ENCODE measurements at places on chromosomes 11 and 22.

DNA sequence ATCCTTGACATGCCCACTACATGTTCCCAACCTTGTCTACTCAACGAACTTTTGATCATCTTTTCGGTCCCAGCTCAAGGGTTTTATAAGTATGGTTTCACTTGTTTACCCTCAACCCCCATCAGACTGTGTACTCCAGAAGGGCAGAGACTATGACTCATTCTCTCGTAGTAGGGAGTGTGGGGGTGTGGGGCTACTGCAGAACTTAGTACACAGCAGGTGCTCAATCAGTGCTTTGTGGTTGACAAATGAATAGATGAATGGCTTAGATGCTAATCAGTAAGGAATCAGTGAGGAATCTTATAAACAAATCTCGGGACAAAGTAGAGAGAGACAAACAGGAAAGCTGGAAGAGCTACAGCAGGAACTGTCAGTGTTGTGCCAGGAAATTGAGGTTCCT lies 151.7 kb upstream of the PLET1 start:
- DNase-seq, result no peak

DNA sequence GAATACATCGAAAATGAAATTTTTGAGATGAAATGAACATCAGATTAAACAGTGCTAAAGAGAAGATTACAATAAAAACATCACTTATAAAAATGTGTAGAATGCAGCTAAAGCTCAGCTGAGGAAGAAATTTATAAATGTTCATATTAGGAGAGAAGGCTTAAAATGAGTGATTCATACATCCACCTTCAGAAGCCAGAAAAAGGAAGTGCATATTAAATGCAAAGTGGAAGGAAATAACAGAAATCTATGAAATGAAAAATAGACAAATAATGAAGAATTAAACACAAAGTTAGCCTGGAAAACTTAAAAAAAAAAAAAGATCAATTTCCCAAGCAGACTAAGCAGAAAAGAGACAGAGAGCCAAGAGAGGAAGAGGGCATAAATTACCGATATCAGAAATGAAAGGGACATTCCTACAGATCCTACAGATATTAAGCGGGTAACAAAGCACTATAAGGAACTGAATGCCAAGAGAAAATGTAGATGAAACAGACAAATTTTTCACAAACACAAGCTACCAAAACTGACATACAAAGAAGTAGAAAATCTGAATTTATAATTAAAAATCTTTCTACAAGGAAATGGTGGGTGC lies 7.2 kb upstream of the MOB2 start:
- no peak for DNase-seq

- DNase-seq, result no peak
Measured at GRCh38 chr11:46393231-46393616, 1.6 kb upstream of the CHRM4 start.

DNA sequence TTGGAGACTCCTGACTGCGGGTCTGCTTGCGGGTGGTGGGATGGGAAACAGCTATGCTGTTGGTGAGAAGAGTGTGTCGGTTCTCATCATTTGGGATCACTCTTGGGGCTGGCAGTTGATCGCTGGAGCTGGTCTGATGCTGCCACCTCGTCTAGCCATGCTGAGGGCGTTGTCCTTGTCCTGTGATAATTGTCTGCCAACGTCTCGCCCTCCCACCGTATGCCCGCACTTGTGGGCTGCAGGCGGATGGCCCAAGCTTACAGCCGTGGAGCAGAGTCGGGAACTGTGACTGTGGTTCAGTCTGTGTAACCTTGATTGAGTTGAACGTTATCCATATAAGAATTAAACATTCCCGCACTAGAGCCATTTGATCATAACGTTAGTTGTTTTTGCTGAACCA lies 204.4 kb downstream of the TBC1D22A start:
- no peak for DNase-seq

GRCh38 chr11:597166-597725 lies 18.5 kb downstream of the IRF7 start:
- DNase-seq, result no peak

DNA sequence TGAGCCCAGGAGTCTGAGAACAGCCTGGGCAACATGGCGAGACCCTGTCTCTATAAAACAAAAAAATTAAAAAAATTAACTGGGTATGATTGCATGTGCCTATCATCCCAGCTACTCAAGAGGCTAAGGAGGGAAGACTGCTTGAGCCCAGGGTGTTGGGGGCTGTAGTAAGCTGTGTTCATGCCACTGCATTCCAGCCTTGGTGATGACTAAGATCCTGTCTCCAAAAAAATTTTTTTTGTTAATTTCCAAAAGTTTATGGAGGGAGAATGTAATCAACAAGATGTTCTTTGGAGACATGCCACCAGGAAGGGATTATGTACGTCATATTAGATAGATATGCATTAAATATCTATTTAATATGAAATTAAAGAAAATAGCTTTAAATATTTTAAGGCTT lies 267.5 kb downstream of the SBF2 start:
- DNase-seq, result no peak

DNA sequence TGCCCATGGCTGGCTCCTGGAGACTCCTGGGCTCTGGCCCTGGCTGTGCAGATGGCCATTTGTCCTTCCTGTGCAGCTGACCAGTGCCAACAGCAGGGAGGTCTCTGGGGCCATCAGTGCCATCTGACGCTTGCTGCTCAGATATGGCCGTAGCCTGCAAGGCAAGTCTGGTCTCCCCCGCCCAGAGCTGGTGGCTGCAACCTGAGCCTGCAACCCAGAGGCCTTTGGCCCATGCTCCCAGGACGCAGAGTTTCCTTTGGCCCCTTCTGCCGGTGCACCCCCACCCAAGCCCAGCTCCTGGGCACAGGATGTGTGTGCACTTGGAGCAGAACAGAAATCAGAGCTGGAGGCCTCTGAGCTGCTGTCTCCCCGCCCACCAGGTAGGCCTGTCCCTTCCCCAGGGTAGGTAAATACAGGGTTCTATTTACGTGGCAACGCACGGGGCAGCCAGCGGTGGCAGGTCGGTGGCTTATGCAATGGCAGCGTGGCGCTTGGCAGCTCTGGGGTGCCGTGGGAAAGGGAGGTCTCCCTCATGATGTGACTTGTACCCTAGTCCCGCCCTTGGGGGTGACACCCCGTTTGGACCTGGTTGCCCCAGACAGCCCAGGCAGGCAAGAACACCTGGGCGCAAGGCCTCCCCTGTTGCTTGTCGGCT lies 21.0 kb upstream of the MYEOV start:
- no peak for DNase-seq

- no peak for DNase-seq
Measured at GRCh38 chr11:114606003-114606801, 10.6 kb upstream of the NXPE4 start.

DNA sequence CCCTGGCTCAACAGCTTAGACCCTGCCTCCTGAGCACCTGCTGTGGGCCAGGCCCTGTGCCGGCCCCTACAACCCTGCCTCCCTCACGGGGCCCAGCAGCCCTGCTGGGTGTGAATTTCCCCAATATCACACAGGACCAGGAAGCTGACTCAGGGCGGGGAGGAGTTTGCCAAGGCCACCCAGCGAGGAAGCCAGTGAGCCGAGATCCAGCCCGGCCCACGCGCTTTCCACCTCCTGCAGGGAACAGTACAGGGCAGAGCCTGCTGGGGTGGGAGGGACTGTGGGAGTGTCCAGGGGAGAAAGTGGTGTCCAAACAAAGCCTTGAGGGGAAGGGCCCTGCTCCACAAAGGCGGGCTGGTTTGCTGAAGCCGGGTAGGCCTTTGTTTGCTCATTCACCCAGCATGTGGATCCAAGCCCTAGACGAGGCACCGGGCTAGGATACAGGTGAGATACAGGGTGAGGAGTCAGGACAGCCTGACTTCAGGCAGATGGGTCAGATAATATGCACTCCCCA lies 26.8 kb downstream of the RPL3 start:
- DNase-seq, result no peak

DNA sequence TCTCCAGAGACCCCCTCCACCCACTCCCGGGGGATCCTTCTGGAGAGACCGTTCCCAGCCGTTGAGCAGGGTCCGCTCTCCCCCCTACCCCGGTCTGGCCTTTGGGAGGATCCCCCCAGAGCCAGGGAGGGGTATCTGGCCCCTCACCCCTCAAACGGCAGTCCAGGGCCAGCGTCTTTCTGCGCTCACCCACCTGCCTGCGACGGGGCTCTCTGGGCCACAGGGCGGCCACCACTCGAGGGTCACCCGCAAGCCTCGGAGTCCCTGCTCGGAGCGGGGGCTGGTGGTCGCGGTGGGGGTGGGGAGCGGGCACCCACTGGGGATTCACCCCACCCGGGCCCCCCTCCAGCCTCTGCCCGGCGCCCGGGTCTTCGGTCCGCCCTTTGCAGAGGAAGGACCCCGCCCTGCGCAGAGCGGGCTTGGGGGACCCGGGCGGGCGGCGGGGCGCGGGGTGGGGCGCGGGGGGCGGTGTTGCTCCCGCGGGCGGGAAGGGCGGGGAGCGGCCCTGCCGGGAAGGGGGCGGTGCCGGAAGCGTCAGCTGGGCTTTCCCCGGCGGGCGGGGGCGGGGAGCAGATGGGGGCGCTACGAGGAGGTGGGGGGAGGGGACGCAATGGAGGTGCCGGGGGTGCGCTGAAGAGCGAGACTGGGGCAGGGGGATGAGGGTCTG lies 16.6 kb downstream of the CRELD2 start:
- peak; percentile 94 for DNase-seq

- no peak for DNase-seq
Measured at GRCh38 chr22:18100781-18101180, 9.8 kb upstream of the TUBA8 start.

DNA sequence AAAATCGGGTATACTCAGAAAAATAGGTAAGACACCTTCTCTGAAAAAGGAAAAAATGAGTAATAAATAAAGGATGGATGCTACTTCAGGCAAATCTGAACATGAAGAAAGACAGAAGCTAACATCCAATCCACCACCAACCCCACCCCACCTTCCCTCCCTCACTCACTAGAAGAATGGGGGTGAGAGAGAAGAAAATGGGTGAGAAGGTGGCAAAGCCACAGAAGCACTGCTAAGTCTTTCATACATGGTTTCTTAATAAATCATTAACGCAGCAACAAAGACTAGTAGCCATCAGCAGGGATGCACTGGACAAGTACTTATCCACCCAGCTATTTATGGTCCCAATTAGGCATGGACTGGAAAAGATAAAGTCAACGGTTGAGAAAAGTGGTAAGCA lies 5.9 kb downstream of the FHIP1B start:
- DNase-seq, result no peak

DNA sequence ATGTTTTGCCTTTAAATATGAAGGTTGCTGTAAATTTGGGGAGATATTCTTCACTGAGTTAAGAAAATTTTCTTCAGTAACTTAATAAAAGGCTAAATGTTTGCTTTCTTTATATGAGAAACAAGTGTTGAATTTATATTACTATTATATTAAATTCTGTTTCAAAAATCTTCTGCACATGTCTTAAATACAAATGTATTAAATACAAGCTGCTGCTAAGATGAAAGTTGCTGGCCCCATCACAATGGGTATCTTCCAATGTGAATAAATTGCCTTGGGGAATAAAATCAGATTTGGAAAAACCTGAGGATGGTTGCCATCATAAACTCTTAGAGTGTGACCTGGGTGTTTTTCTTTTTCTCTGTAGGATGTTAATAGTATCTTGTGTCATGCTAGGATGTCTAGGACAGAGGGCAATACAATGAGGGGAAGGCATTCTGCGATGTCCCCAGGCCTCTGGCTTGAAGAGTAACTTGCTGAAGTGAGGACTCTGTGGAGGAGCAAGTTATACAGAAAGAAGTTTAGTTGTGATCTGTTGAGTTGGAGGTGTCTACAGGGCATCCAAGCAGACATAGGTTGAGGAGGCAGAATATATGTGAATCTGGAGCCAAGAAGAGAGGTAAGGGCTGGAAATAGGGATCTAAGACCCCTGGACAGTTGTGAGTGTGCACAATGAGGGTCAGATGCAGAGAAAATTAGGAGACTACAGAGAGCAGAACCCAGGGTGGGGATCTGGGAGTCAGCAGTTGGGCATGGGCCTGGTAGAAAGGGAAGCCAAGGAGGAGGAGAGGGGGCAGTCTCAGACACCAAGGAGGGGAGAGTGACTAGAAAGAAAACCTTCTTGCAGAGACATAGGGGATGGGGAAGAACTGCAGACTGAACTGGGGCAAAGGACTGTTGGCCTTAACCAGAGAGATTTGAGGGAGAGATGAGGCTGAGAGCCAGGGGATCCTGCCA lies 4.8 kb downstream of the IGLL5 start:
- DNase-seq, result no peak

- peak; percentile 96 for DNase-seq
Measured at GRCh38 chr11:18698341-18699268, at the start of gene TMEM86A. TMEM86A (plus strand) TSS chr11:18698779; CDS start chr11:18698887, 108 bp downstream.

DNA sequence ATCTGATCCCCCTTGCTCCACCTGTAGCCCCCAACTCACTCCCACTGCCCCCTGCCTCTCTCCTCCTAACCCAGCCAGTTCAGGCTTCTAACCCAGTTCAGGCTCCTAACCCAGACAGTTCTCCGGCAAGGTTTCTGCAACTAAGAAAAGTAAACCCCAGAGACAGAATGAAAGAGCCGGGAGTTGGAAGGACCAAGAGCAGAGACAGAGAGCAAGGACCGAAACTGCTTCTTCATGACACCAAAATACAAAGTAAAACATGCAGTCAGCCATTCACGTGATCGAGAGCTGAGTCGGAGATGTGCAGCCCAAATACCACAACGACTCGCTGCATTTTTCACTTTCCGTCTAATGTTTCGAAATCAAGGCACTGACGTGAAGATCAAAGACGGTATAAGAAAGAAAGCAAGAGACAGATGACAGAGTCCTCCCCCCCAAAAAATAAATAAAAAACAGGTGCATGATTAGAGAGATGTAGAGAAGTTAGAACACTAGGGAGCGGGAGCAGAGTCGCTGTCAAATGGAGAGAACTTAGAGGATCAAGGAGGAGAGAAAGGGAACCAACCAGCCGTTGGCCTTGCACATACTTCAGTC lies 884 bp downstream of the IL10RA start:
- peak; percentile 56 for DNase-seq

DNA sequence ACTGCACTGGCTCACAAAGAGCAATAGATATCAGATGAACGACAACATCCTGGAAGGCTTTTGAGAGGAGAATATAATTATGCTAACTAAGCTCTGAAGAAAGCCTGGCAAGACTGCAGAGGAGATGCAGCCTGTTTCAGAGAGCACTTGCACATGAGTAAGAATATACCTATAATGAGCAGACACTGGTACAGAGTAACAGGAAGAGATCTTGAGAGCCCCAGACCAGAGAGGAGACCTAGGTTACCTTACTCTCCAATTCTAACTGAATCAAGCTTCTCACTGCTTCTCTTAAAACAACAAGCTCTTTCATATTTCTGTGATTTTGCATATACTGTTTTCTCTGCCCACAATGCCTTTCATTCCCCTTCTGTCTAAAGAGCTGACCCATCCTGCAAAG lies 66.5 kb downstream of the FAM168A start:
- DNase-seq, result no peak

DNA sequence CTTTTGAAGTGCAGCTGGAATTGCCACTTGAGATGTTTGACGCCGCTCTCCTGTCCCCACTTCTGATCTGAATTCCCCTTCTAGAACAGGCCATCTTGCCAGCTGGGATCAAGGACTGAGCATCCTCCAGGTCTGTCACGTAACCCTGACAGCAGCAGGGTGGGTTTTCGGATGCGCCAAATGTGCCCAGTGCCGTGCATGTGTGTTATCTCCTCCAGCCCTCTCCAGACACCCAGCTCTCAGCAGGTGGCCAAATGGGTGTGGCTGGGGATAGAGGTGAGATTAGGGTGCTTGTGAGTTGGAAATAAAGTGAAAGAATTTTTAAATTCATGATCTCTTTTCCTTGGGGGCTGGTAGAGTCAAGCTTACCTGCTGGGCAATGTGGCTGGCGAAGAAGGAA lies 3.3 kb downstream of the OSBP2 start:
- DNase-seq, result no peak

All from CD4-positive, alpha-beta T cell (primary cell).